ENCODE measurements at places on chromosomes 6 and 20.
A peak's percentile ranks its signal among the peaks of the same experiment; 100 is the strongest.

GRCh38 chr6:163415620-163416556, 1.4 kb downstream of the QKI start:
- peak; percentile 56 for DNase-seq

DNA sequence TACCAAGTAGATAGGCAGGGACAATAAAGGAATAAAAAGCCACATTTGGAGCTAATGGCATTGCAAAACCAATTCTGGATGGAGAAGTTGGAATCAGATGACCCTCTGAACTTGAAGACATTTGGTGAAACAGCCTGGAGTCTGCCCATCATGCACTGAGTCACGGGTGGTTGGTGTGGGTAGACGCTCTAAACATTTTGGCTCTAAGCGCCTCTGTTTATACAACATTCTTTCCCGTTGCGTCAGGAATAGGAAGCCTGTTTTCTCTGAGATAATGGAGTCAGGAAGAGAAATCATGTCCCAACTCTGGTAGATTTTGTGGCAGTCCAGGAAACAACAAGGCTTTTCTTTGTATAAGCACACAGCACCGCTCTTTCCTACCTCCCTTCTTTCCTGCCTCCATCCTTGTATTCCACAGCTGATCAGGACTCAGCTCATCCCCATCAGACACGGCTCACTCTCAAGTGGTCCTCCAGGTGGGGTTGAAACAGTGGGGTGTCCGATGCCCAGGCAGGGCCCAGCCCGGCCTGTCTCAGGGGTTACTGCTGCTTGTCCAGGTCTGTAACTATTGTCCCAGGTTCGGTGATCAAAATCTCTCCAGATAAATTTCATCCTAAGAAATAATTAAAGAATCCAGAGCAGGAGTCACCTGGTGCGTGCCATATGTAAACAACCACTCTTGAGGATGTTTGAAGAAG, 12.1 kb upstream of the RAMACL start:
- no peak for DNase-seq

DNA sequence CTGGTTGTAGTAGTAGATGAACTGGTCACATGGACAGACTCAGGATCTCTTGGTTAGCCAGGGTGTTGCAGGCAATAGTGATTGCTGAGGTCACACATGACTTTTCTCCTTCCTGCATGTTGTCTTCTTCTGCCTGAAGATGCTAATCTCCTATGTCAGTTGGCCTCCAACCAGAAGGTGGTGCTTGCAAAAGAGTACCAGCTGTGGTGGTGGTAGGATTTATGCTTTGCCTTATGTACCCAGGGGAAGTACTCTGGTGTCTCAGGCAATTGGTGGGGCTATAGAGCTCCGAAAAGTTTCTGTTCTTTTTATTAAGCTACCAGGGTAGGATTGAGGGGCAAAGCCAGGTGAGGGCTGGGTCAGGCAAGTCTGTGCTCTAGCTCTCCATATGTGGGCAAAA, 98.5 kb downstream of the CARMIL1 start:
- no peak for DNase-seq

DNA sequence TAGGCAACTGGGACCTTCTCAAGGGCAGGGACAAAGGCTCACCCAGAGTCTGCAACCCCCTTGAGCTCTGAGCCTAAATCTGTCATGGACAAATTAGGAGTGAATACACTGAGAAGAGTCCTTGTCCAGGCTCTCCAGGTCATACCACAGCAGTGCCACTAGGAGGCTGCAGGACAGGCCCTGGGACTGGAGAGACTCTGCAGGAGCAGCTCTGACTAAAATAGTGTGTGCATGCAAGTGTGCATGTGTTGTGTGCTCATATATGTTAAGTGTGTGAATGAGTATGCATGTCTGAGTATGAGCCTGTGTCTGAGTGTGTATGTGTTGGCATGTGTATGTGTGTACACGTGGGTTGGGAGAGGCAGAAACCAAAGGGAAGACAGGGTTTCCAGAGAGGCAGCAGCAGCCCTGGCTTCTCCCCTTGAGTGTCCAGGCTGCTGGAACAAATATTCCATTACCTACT, 27.1 kb downstream of the MRPL14 start:
- peak; percentile 39 for DNase-seq

DNA sequence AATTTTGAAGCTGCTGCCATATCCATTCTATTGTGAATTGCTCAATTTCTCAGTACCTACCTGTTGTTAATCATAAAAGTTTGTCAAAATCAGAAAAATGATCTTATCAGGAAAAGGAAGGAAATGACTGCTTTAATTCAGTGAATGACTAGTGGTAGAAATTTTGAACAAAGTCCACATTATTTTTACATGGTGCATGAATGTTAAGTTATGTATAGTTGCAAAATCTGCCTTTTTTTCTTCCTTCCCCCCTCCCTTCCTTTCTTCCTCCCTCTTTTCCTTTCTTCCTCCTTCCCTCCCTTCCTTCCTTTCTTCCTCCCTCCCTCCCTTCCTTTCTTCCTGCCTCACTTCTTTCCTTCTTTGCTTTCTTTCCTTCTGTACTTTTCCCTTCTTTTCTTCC, 127.1 kb upstream of the TSHZ2 start:
- DNase-seq, result no peak
